CD8-positive, alpha-beta memory T cell (primary cell): ENCODE measurements at places on chromosomes 1 and 21.

GRCh38 chr1:117902944-117903343 is 26.5 kb downstream of the GDAP2 start:
- DNase-seq: no peak

GRCh38 chr1:161083748-161084596 is 5.4 kb downstream of the NECTIN4 start:
- no peak for DNase-seq

DNA sequence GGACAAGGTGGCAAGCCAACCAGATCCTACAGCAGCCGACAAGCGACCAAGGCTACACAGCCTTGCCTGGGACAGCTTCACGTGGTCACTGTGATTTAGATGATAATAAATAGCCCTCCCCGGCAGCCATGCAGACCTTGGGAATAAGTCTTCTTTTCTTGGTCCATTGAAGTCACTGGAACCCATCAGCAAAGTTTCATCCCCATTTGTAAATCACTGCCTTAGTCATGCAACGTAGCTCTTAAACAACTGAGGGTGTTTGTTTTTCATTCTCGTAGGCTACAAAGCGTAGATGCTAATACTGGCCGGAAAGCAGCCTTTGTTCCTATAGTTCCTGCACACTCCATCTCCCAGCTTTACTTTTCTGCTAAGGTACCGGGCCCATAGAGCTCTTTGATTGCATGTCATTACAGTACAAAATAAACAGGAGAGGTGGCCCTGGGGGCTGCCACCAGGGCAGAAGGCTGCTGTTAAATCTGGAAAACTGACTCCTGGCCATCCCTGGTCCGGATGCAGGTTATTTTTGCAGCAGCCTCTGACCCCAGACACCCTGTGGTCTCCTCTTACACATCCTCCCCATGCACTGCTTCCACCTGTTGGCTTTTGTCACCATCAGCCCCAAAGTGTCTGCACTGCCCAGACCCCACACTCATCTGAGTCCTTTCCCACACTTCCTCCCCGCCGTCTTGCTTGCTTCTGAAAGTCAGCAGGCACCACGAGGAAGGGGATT is 105.5 kb downstream of the TOMM20 start:
- no peak for DNase-seq

- no peak for DNase-seq
Measured at GRCh38 chr1:184748740-184749139, 5.9 kb downstream of the EDEM3 start.
